Daoy (cell line): ENCODE measurements at places on chromosomes 1 and 21.
A peak's percentile ranks its signal among the peaks of the same experiment; 100 is the strongest.

DNA sequence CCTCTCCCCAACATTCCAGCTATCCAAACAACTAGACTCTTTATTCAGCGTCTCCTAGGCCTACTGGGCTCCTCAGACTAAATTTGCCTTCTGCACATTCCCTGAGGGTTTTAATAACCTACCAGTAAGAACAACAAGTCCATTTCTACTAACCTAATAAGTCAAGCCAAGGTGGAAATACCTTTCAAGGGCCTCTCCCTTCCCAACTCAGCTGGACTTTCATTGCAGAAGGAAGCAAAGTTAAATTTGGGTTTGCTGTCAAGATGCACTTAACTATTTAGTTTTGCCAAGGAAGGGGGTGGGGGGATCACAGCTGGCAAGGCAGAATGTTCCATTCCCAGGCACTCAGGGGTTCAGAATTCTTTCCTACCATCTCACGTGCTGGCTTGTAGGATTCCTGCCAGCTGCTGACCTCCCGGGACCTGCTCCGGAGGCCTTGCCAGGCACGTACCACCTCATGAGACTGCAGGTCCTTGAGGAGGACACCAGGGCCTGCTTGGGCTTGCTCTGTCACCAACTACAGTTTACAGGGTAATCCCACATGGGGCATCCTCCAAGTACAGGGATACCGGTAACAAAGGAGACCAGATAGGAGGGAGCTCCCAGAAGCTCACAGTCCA is 29.8 kb downstream of the SLC30A1 start:
- DNase-seq, result no peak

DNA sequence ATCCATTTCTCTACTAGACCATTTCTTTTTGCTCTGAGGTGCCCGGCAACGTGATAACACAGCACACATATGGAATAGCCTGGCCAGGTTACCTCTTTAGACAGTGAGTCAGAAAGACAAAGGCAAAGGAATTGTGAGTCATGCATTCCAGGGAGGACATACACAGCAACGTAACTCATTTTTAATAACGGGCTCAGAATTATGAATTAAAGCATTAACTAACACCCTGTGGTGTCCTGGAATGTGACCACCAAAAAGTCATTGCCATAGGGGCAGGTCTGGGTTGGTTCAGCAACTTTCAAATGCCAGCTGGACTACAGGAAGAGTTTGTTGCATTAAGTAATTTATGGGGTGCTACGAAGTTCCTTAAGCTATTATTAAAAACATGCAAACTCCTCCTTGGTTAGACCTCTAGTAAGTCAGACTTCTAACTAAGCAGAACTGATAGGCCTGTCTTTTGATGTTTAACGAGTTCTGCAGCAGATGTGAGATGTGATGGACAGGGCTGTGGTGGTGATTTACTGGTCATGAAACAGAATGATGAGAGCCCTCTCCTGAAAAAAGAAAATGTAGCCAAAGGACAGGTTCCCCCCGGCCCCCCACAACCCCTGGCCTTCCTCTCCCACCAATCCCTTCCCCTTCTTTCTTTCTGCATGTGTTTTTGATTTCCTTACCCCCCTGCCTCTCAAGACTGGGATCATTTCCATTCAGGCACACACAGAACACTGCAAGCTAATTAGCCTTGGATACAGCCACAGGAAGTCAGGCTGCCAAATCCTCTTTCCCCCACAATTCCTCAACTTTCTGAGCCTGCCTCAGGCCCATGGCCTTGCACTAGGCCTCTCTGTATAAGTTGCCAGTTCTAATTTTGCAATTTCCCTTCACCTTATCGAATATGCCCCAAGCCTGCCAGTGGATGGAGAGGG is 88.9 kb upstream of the HAO2 start:
- DNase-seq, result peak; percentile 91

GRCh38 chr1:54365847-54366246 is 40.3 kb downstream of the SSBP3 start:
- DNase-seq, result no peak

DNA sequence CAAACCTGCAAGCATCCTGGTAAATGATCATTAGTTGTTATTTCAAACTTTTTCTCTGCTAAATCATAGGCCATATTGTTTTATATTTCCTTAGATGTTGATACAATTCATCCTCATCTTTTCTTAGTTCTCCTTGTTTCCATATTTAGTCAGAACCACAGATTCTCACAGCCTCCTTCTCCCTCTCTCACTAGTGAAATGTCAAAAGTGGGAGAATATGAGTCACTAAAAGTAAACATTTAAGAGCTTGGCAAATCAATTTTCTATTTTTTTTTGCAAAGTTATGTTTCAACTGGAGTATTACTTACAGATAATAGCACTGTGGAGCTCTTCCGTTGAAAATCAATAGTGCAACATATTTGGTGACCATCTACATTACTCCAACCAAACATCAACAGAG is 308.8 kb downstream of the COL11A1 start:
- DNase-seq, result no peak

GRCh38 chr1:23473037-23473800 is 10.8 kb downstream of the ASAP3 start:
- DNase-seq, result peak; percentile 27
